Activated T-helper 1 cell treated with Interleukin-2 at 50 U/mL for 16 hours (primary cell): ENCODE measurements at places on chromosomes 5 and 9.

DNA sequence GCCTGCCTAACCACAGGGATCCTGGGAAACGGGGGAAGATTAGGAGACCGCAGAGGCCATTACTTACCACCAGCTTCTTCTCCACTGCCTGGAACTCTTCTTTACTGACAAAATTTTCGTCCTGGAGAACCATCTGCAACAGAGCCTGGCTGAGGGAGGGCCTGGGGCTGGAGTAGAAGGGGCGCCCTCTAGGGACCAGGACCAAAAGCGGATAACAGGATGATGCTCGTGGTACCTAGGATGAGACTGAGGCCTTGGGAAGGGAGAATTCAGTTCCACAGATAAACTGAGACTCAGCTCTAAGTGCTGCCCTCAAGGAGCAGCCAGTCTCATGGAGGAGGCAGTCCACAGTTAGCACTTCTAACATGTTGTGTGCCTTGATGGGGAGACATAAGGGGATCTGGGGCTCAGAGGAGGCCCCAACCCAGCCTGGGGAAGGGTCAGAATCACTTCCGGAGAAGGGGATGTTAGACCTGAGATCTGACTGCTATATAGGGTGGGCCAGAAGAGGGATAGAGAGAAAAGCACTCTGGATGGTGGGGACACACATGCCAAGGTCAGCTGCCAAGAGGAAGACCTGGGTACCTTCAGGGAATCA is 1.2 kb downstream of the SPATA24 start:
- DNase-seq, result no peak

DNA sequence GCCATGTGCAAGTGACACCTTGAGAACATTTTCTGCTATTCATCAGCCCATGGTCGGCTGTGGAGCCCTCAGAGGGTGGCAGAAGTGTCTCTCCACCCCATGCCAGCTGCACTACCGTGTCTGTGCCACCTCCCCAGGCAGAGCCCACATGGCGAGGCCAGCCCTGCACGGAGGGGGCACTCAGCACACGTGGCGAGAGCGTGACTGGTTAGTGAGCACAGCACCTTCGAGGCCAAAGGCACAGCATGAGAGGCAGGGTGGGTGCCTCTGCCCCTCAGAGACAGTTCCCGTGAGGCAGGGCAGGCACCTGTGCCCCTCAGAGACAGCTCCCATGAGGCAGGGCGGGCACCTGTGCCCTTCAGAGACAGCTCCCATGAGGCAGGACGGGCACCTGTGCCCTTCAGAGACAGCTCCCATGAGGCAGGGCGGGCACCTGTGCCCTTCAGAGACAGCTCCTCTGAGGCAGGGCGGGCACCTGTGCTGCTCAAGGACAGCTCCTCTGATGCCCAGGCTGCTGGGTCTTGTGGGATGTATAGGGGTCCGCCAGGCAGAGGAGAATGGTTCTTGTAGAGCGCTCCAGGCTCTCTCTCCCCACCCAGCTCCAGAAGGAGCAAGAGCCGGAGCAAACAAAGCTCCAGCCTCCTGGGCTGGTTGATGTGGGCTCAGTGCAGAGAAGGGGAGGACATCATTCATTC is 179.8 kb upstream of the PPP1R26 start:
- DNase-seq, result no peak

DNA sequence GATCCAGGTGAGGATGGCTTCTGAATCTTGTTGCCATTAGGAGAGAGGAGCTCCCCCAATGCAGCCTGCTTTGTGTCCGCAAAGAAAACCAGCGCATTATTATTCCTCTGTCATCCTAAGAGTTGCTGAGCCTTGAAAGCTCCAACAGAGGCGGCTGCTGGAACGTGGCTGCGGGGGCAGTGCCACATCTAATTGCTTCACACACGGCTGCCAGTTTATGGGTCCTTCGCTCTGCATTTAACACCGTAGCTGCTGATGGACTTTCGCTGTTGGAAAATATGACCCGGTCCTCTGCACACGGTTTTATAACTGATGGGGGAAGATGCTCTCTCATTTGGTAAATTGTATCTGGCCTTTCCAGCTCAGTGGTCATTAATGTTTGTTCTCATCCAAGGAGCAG is 38.0 kb downstream of the ZNF622 start:
- DNase-seq, result no peak

DNA sequence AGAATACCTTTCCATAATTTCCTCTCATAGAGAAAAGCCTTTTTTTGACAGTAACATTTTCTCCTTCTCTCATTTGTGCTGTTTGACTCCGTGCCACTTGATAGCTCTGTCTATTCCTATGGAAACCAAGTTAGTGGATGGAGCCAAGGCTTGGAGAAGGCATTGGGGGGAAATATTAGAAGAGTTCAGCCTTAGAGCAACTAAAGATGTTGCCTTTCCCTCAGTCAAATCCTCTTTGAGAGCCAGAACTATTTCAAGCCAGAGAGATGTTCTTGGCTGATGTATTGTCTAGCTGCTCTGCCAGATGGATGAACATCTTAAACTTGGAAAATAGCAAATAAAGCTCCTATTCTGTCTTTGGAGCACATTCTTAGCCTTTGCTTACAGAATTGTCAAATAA is 112.4 kb downstream of the INVS start:
- no peak for DNase-seq

DNA sequence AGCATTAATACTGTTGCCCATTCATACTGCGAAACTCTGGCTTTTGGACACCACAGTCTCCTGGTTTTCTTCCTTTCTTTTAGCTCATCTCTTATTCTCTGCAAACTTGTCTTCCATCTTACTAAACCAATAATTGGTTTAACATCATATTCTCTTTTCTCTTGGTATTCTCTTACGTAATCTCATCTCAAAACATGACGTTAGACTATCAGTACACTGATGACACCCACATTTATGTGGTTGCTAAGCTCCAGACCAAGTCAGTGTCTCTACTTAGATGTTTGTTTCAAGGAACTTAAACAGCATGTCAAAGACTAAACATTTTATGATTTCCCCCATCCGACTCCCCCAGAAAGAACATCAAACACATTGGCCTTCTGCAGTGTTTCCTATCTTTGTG is 2.1 kb downstream of the PRRC1 start:
- DNase-seq, result no peak

DNA sequence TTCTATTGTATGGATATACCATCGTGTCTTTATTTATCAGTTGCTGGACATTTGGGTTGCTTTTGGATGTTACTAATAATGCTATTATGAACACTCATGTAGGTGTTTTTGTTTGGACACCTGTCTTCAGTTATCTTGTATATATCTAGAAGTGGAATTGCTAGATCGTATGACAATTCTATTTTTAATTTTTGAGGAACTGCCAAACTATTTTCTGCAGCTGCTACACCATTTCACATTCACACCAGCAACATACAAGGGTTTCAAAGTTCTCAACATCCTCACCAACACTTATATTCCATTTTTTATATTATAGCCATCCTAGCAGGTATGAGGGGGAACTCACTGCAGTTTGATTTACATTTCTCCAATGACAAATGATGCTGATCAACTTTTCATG is 324.6 kb downstream of the CAAP1 start:
- DNase-seq, result no peak

GRCh38 chr9:100375658-100376057 is 22.9 kb upstream of the TEX10 start:
- DNase-seq, result no peak

- no peak for DNase-seq
Observed at GRCh38 chr5:73422164-73422563, 26.4 kb downstream of the FOXD1 start.

DNA sequence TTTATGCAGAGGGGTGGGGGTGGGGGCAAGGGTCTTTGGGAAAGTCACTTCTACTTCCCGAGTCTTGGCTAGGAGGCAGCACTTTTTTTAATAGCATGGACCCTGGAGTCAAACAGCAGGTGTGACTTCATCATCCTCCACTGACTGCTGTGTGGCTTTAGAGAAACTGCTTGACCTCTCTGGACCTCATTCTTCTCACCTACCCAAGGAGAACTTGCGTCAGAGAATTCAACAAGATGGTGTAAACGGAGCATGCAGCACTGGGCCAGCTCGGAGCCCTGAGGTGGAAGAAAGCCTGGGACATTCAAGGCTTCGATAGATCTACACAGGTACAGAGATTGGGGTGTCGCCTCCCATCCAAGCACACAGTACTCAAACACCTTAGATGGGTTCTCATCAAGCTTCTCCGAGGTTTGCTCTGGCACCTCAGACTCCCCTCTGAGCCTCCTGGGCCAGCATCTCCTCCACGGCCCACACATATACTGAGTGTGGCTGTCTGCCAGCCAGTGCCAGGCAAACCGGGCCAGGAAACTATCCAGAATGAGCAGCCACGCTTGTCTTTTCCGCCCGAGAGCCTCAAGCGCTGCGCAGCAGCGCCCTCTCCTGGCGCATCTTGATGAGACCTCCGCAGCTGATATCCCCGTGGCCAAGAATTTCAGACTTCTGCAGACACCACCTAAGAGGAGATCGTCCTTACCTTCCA is 4.6 kb upstream of the SLC25A48 start:
- DNase-seq, result no peak

GRCh38 chr5:9924614-9925013 is 294.5 kb upstream of the TAS2R1 start:
- no peak for DNase-seq

- no peak for DNase-seq
Observed at GRCh38 chr5:33270671-33271070, 170.1 kb upstream of the TARS1 start.

DNA sequence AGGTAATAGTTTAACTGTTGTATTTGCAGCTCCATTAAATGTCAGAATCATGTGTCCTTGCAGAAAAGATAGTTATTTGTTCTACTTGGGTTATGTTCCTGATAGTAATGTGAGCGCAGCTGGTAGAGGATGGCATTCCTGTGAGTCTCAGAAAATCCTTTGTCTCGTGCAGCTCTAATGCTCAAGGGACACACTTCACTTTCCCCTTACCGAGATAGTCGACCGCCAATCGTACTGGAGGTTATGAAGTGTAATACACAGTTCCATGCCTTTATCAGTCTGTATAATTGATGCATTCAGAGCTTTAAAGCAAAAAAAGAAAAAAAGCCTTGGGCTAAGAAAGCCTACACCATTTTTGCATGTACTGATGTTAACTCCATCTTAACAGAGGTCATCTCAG is 60.2 kb upstream of the SRP19 start:
- no peak for DNase-seq

DNA sequence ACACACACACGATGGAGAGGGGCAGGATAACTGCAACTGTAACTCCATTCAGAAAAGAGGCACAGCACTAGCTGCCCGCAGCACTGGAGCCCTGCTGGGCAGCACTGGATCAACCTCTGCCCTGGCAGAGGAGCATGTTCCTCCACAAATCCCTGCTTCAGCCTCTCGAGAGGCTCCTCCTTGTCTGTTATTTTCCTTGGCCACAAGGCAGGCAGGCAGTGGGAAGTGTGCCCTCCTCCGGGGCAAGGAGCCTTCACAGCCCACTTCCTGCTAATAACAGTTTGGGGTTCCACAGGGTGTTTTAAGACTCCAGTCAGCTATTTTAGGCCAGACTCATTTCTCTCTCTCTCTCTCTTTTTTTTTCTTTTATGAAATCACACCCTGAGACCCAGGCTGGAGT is 11.8 kb downstream of the FXN start:
- no peak for DNase-seq

- DNase-seq, result no peak
Observed at GRCh38 chr9:35729700-35730485, 2.1 kb downstream of the TLN1 start.

DNA sequence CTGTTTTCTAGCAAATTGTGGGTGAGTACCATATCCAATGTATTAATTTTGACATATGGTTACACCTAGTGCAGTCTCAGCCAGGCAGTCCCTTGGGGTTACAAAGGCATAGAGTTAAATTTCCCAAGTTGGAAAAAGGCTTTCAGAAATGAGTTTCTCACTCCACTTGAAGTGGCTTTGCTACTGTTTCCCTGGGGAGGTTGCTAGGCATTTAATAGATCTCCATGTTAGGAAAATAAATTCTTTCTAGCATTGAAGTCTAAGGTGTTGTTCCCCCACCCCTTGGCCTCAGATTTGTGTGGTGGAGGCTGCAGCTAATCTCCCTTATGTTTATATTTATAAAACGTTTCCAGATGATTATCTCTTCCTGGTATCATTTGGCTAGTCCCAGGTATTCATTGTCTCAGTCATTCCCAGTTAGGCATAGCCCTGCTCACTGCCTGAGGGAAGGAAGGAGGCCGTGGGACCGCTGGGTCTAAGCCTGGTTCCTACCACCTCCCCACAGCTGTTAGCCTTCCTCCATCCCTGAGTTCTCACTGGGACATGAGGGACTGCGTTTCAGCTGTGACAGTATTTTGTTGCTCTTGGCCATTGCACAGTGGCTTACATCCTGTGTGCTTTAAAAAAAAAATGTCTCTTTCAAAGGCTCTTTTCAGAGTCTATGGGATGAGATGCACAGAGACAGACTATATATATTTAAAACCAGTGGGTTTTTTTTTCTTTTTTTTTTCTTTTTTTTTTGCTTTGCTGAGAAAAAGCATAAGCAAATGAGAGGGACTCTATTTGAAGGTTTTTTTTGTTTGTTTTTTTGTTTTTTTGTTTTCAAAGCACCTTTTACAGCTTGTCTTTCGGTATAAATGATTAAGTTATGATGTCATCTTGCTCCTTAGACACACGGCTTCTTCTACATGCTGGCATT is 121.5 kb downstream of the MAST4 start:
- DNase-seq, result no peak

DNA sequence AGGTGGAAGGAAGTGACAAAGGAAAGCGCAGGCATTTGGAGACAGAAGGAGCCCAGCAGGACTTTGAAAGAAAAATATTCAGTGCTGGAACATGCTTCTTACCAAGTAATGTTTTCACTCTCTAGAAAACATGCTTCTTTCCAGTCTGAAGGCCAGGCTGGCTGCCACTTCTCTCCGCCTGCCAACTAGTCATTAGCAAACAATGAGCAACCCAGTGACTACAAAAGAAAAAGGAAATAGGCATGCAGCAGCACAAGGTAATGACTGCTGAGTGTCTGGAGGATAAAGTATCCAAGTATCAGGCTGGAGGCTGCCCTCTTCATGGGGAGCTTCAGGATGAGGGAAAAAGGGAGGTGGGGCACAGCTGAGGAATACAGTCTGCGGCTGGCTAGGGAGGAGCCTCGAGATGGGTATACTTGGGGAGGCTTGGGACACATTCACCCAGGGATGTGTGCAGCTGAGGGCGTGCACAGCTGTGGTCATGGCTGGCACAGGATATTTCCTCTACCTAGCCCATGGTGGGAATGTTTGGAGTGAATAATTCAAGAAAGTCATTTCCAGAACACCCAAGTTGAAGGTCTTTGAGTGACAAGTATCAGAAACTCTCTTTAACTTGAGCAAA is 161.5 kb upstream of the KIF2A start:
- DNase-seq, result no peak

GRCh38 chr5:59656351-59657254 is 236.9 kb downstream of the PDE4D start:
- DNase-seq, result no peak

DNA sequence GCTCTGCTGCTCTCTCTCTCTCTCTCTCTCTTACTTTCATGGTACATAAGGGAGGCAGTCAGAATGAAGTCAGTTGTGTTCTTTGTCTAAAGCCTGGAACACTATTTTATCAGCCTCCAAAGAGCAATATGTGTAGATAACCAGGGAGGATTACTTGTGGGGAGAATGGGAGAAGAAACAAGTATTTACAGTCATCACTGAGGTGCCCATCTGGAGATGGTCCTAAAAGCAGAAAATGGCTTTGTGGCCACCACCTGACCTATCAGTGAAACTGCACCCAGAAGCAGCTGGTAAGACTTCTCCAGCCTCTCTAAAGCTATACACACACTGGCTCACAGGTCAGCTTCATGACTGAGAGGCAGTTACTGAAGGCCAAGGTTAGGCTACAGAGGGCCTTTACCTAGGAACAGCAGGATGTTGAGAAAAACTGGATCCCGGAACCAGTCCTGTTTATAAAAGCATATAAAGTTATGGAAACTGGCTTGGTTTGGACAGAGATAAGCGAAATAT is 75.1 kb downstream of the MRPS27 start:
- no peak for DNase-seq
